Cardiac muscle cell (in vitro differentiated cells and primary cell): ENCODE measurements at places on chromosomes 4 and X. TPM values are rescaled to one million over a fixed set of nuclear protein-coding genes. Genes with fewer than 3 reads are reported as not detected.

Gene RHOXF1
- 1.7 and 2.0 TPM in 2 replicates for polyA plus RNA-seq

Gene UBL4A
- polyA plus RNA-seq = 53.4 and 60.7 TPM in 2 replicates

Gene RASSF6
- not detected in 2 replicates for polyA plus RNA-seq

Gene DGKK
- polyA plus RNA-seq = 0.15 and 0.47 TPM in 2 replicates

Gene LGI2
- polyA plus RNA-seq = 8.7 and 12.6 TPM in 2 replicates

Gene MEPE
- polyA plus RNA-seq = not detected in 2 replicates

DNA sequence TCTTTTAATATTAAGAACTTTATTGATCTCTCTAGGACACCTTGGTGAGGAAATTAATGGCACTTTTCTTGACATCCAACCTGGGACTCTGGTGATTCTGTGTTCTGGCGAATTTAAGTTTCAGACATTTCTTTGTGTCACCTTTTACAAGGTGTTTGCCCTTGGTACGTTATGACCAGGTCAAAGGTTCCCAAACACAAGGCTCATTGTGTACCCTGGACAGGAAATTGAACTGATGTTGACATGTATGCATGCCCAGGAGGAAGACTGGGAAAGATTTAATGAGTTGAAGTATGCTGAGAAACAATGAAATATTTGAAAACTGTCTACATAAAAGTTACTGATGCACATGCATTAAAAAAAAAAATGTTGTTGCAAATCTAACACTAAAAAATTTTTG, 22.1 kb downstream of the NIPAL1 start:
- no peaks in the 10 kb centered on the region for H3K36me3 ChIP-seq
- H3K4me1 ChIP-seq = peaks cover 13% of the 10 kb centered on the region
- no peak for DNase-seq
- H3K27me3 ChIP-seq = no peaks in the 10 kb centered on the region
- no peak overlapping the region for H3K27ac ChIP-seq

GRCh38 chr4:7108660-7109059, 40.8 kb upstream of the GRPEL1 start:
- no peaks in the 10 kb centered on the region for H3K27me3 ChIP-seq
- H3K4me1 ChIP-seq = no peaks in the 10 kb centered on the region
- H3K36me3 ChIP-seq = no peaks in the 10 kb centered on the region
- no peak for DNase-seq
- no peak overlapping the region for H3K27ac ChIP-seq
- no peak overlapping the region for H3K4me3 ChIP-seq

- H3K36me3 ChIP-seq = no peaks in the 10 kb centered on the region
- H3K4me1 ChIP-seq = no peaks in the 10 kb centered on the region
- no peak overlapping the region for H3K27ac ChIP-seq
- no peaks in the 10 kb centered on the region for H3K27me3 ChIP-seq
Observed at GRCh38 chrX:23398570-23398969, 63.9 kb downstream of the PTCHD1 start.

DNA sequence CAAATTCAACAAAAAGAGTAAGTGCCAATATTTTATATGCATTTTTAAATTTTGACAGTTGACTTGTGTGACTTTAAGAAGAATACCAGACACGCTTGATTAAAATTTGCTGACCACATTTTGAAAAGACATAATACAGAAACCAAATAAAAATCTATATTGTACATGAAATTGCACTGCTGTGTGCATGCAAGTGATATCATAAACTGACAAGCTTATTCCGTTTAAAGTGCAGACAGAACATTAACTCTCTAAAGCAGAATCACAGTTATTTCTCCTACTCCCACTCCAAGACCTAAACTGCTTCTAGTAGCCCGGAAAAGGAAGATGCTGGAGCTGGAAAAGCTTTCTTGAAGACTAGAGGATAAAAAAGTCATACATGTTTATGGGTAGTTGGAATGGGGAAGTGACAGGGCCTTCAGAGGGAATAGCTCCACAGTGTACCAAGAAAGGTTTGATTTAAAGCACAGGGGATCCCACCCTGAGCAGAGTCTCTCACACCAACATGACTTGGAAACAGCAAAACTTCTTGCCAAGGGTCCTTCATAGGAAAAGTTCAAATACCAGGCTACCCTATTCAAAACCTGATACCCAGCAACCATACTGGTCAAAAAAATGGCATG, 34.1 kb upstream of the NAF1 start:
- H3K4me1 ChIP-seq = no peaks in the 10 kb centered on the region
- H3K27me3 ChIP-seq = no peaks in the 10 kb centered on the region
- H3K4me3 ChIP-seq = no peak overlapping the region

DNA sequence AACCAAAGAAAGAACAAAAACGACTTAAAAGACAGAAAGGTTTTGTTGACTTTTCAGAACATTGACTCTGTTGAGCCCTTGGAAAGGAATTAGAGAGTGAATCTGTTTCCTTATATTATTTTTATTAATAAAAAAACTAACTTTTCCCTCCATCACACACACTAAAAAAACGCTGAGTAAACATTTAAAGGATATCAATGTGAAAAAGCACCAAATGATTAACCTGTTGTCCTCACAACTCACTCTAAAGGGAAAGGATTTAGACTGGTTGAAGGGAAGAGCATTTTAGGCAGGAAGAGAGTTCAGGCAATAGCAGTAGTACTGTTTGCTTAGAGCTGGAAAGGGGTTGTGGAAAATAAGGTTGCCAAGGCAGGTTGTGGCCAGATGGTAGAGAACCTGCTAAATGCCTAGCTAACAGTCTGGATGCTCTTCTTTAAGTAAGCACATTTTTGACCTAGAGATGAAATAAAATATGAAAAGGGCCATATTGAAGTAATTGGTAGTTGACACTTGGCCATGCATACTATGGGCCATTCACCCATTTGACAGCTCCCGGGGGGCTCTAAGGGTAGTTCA, 98.0 kb upstream of the NDP start:
- no peaks in the 10 kb centered on the region for H3K27me3 ChIP-seq
- no peaks in the 10 kb centered on the region for H3K4me1 ChIP-seq
- no peak for DNase-seq
- H3K4me3 ChIP-seq = no peak overlapping the region
- H3K27ac ChIP-seq = no peak overlapping the region

- H3K4me1 ChIP-seq = peaks cover 5% of the 10 kb centered on the region
- no peak overlapping the region for H3K27ac ChIP-seq
- no peak overlapping the region for H3K4me3 ChIP-seq
- H3K27me3 ChIP-seq = no peaks in the 10 kb centered on the region
- no peaks in the 10 kb centered on the region for H3K36me3 ChIP-seq
- DNase-seq = no peak
Observed at GRCh38 chr4:67158666-67159065, 386.6 kb downstream of the CENPC start.
